ENCODE measurements at places on chromosomes 6 and 20.

GRCh38 chr20:5808901-5809300 is 58.7 kb downstream of the SHLD1 start:
- no peak for DNase-seq

DNA sequence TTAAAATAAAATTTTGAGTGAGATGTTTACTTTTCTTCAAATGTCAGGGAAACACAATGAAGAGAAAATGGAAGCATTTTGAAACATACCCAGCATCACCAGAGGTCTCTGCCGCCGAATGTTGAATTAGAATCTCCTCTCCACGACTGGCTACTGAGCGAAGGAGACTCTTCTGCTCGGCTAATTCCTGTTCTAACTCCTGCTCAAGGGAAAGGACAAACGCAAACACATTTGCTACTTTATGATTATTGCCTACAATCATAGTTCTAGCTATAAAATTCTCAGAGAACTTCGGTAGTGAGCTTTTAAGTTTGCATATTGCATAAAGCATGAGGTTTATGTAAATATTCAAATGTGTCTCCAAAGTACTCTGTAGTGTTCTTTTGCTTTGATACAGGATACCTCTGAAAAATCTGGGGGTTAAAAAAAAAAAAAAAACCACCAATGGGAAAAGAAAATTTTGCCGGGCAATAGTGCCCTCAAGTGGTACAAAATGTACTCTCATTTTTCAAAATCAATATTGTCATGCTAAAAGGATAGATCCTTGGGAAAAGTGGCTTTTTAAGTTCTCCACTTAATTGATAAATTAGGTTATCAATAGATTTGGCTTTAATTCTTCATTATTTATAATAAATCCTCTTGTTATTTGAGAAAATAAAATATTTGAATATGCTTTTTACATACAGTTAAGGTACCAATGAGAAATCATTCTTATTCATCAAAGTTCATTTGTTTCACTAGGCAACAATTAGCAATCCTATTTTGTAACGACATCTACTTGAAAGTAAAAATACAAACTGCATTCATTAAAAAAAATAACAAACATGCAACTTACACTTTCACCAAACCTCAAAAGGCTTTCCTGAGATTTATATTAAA is 369.0 kb downstream of the SYNE1 start:
- DNase-seq, result no peak

- no peak for DNase-seq
These were observed 6.8 kb upstream of the SULF2 start for GRCh38 chr20:47792021-47792618.

DNA sequence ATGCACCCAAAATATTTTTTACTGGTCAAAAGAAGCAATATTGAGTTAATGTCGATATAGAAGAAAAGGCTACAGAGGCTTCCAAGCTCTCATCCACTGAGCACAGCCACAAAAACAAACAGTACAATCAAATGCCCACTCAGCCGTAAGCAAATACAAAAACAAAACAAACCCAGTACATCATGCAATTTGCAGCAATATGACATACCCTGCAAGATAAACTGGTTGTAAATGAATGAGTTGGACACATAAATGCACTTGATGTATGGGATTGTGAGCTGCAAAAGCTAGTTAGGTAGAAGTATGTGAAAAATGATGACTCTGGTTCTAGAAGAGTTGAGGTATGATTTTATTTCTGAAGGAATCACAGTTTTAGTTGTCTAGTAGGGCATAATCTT is 83.9 kb downstream of the SESN1 start:
- no peak for DNase-seq

DNA sequence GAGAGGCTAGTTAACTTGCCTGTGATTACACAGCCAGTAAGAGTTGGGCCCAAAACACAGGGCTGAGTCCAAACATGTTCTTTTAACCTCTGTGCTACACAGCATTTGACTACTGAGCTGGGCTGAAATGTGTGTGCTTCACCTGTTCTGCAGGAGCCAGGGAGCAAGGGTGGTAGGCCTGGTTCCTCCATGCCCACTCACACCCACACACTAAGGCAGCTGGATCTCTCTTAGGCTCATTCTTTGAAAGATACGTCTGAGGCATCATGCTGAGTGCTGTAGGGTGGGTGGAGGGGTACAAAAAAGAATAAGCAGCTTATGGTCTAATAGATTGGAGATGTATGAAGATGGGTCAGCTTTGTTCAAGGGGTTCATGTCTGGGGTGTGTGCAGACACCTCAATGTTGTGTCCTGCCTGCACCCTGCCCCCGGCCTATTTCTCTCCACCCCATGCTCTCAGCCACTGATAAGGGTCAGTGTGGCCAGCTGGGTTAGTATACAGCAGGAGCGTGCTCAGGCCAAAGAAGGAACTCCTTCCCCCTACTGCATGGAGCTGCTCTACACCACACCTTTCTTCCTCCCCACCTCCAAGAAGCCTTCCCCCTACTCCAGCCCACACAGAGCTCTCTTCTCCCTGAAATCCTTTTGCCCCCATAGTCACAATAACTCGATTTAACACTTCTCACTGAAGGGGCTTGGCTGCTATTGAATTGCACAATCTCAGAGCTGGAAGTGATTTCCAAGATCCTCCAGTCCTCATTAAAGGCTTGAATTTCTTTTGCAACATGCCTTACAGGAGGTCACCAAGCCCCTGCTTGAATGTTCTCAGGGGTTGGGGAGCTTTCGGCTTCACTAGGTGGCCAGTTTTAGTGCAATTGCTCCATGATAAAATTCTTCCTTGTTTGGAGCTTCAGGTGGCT is 3.4 kb downstream of the PPP2R5D start:
- DNase-seq, result no peak

DNA sequence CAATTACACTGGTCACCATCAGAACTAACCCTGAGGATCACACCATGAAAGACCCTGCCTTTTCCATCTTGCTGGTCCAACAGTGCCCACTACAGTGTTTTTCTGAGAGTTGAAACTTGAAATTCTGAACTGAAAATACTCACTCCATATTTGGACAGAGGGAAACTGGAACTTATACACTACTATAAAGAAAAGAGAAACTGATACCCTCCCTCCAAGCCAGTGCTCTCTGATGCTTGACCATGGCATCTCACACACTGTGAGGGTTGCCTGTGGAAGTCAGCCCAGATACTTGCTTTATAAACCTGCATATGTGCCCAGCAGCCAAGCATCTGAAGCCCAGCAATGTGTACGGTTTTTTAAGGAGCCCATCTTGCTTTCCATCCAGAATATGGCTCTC is 108.7 kb downstream of the FOXA2 start:
- no peak for DNase-seq

- DNase-seq, result no peak
These were observed 559.8 kb downstream of the QKI start for GRCh38 chr6:163974322-163974721.

GRCh38 chr6:156880913-156881312 is 103.7 kb downstream of the ARID1B start:
- no peak for DNase-seq

DNA sequence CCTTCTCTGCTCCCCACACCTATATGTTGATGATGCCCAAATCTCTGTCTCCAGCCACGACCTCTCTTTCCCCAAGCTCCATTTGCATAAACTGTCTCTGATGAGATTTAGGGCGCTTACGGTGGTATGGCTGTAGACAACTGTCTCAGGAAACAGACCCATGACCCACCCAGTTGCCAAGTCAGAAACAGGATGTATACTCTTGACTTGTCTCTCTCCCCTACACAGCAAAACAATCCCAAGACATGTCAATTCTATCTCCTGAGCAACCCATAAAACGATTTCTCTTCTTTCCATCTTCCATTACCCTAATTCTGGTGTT is 13.9 kb downstream of the GNL1 start:
- DNase-seq, result no peak

DNA sequence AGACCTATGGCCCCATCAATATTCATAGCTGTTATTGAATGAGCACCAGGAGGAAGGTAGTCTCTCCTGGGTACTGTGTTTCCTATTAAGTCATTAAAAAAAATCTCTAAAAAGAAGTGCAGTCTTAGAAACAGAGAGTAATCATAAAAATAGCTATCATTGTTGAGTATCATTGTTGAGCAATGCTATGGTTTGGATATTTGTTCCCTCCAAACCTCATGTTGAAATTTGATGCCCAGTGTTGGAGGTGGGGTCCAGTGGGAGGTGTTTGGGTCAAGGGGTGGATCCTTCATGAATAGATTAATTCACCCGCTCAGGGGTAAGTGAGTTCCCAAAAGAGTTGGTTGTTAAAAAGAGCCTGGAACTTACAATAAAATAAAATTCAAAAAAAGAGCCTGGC is 88.1 kb upstream of the IYD start:
- DNase-seq, result no peak

- no peak for DNase-seq
These were observed 78.6 kb downstream of the RCAN2 start for GRCh38 chr6:46412662-46413061.

GRCh38 chr20:25247518-25247955 is 348 bp upstream of the PYGB start:
- no peak for DNase-seq

- no peak for DNase-seq
These were observed 12.4 kb downstream of the MAFB start for GRCh38 chr20:40676491-40677269.

GRCh38 chr20:46174469-46175126 is 56.5 kb downstream of the CD40 start:
- DNase-seq, result peak; percentile 31

DNA sequence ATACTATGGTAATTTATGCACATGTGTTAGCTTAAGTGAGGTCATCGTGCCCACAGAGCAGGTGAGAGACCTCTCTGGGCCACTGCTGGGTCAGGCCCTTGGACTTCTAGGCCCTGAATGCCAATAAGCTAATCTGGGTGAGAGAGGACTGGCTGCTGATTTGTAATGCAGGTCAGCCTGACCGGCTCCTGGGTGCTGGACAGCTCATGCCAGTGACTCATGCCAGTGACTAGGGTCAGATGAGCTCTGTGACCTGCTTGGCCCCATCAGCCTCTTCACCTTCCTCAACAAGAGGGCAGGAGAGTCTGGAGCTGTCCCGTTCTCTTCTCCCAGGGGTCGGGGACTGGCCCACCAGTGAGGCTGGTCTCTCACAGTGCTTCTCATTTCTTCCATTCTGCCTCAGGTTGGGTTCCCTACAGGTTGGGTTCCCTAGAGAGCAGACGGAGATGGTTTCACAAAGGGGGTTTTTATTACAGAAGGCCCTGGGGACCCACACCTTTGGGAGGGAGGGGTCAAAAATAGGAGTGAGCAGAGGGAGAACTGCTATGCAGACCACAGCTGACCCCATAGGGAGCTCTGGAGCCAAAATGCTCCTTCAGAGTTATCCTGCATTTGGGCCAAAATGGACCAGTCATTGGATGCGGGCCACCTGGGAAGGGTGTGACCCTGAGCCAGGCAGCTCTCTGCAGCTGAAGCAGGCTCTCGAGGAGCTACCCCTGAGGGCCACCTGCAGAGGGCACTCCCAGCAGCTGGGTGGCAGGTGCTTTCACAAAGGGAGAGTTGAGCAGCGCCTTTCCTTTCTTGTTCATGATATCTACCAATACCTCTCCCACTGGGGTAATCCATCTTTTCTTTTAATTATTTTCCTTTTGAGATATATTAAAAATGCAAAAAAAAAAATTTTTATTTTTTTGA is 2.2 kb upstream of the OXT start:
- DNase-seq, result no peak

- no peak for DNase-seq
These were observed 69.8 kb upstream of the NKX2-2 start for GRCh38 chr20:21583486-21584168.

DNA sequence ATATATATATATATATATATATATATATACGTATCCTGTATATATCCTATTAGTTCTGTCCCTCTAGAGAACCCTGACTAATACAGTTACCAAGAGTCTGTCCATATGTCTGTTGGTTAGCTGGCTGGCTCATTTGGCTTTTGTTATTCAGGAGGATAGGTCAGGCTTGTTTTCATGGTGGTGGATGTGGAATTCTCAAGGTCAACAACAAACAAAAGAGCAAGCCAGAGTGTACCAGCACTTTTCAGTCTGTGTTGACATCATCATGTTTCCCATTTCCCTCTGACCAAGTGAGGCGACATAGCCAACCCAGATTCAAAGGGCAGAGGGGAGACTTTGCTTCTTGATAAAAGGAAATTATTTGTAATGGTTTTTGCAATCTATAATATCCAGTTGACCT is 88.5 kb upstream of the PTCHD4 start:
- no peak for DNase-seq

DNA sequence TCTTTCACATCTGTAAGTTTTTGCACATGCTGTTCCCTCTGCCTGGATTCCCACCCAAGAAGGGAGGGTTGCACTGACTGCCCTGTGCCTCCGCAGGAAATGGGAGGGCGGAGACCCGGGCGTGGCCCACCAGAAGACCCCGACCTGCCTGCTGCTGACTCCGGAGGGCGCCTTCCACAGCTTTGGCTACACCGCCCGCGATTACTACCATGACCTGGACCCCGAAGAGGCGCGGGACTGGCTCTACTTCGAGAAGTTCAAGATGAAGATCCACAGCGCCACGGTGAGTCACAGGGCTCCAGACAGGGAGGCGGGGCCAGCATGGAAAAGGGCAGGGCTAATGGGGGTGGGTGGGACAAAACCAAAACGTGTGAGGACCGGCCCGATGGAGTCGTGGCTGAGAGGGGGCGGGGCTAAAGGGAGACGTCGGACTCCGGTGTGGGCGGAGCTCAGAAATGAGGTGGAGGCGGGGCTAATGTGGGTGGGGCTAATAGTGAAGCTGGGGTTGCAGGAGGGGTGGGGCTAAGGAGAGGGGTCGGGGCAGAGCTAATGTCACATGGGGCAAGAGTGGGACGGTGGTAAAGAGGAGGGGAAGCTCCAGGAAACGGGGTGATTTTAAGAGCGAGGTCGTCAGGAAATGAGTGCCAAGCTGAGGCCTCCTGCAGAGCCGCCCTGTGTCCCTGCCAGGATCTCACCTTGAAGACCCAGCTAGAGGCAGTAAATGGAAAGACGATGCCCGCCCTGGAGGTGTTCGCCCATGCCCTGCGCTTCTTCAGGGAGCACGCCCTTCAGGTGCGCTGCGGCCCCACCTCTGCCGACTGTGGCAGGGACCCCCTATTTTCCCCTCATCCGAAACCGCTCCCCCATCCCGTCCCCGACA is 12.6 kb downstream of the HSPA12B start:
- DNase-seq, result no peak

GRCh38 chr6:1624851-1625781 is 15.4 kb downstream of the FOXC1 start:
- DNase-seq, result no peak
